NCI-H187 treated with DMSO at 0.1 percent for 48 hours (cell line): ENCODE measurements at places on chromosomes 6 and 20.

- DNase-seq, result no peak
These were observed 128.7 kb upstream of the TSHZ2 start for GRCh38 chr20:52843425-52843824.

GRCh38 chr20:16113736-16114135, 459.5 kb downstream of the KIF16B start:
- DNase-seq, result no peak

- no peak for DNase-seq
These were observed 29.6 kb upstream of the EDN1 start for GRCh38 chr6:12260458-12261093.

GRCh38 chr20:19009081-19009688, 195.6 kb downstream of the SCP2D1 start:
- no peak for DNase-seq

DNA sequence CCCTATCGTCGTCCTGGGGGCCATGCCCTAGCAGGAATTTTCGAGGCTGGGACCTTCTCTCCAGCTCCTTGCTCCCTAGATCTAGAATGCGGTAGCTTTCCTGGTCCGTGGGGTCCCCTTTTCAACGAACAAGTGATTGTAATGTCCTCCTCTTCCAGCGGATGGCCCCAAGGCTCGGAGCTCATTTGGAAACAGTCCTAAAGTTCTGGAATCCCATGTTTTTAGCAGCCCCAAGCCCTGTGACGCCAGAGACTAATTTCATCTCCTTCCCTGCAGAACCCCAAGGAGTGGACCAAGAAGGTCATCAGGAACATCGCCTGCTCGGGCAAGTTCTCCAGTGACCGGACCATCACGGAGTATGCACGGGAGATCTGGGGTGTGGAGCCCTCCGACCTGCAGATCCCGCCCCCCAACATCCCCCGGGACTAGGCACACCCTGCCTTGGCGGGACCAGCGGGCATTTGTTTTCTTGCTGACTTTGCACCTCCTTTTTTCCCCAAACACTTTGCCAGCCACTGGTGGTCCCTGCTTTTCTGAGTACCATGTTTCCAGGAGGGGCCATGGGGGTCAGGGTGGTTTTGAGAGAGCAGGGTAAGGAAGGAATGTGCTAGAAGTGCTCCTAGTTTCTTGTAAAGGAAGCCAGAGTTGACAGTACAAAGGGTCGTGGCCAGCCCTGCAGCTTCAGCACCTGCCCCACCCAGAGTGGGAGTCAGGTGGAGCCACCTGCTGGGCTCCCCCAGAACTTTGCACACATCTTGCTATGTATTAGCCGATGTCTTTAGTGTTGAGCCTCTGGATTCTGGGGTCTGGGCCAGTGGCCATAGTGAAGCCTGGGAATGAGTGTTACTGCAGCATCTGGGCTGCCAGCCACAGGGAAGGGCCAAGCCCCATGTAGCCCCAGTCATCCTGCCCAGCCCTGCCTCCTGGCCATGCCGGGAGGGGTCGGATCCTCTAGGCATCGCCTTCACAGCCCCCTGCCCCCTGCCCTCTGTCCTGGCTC, 48.5 kb downstream of the PYGB start:
- no peak for DNase-seq

GRCh38 chr6:95294043-95294442, 283.3 kb upstream of the MANEA start:
- DNase-seq, result no peak

- no peak for DNase-seq
These were observed 21.2 kb upstream of the ADIG start for GRCh38 chr20:38559764-38560163.

DNA sequence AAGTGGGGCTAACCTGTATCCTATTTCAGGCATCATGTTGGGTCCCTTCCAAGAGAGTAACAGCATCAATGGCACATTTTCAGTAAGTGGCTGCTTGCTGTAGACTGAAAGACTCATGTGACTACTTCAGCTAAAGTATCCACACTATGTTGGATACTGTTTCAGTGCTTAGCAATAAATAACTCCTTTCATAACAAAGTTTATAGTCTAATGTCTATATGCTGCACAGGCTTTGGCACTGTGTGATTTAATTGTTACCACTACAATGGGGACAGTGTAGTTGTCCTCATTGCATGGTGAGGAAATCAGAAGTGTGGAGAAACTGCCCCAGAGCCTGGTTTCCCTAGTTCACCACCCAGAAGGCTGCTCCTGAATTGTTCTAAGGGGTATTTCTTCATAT, 318.0 kb upstream of the PTCHD4 start:
- no peak for DNase-seq

GRCh38 chr6:90294614-90294988, 2.0 kb downstream of the BACH2 start:
- no peak for DNase-seq

GRCh38 chr6:158255275-158255988, 56.8 kb upstream of the TULP4 start:
- no peak for DNase-seq

DNA sequence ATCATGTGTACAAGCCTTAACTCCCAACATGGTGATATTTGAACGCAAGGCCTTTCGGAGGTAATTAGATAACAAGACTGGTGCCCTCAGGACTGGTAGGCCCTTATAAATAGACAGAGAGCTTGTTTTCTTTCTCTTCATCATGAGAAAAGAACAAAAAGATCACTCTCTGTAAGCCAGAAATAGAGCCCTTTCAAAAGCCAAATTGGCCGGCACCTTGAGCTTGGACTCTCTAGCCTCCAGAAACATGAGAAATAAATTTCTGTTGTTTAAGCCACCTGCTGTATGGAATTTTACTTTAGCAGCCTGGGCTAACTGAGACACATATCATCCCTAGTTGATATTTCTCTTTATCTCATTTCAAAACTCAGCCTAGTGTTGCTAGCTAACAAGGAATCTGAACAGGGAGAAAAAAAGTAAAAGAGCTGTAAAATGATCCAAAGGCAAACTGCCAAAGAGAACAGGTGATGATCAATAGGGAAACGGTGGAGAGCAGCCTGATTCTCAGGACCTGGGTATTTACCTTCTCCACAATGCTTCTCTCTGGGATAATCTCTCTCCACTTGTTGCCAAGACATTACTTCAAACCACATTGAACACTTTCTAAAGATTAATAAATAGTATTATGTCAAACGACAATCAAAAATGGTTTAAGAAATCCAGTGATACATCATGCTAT, 6.1 kb downstream of the COL21A1 start:
- no peak for DNase-seq

DNA sequence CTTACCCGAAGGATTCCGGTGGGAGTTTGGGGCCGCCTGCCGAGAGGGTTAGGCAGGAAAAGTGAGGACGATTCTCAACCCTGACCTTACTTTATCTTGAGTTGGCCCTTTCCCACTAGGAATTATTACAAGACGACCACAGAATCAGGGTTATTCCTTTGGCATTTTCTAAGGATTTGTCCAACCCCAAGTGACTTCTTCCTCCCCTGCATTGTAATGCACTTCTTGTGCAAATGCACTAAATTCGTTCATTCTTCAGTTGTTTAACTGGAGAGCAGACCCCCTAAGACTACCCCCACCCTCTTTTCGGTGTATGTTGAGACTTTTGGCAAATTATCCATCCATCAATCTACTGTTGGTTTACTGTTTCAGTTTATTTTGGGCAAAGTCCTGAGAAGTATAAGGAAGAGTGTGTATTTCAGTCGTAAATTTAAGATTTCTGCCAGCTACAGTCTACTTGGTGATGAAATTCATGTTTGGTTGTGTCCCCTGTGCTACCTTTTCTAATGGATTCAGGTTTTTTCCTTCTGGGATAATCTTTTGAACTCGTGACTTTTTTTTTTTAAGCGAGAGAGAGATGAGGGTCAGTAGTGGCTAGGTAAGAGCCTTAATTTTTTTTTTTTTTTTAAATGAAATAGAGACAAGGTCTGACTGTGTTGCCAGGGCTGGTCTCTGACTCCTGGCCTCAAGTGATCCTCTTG, 611 bp upstream of the TMEM217 start:
- no peak for DNase-seq

- DNase-seq, result no peak
These were observed 551.3 kb upstream of the CDH4 start for GRCh38 chr20:60700728-60701127.

DNA sequence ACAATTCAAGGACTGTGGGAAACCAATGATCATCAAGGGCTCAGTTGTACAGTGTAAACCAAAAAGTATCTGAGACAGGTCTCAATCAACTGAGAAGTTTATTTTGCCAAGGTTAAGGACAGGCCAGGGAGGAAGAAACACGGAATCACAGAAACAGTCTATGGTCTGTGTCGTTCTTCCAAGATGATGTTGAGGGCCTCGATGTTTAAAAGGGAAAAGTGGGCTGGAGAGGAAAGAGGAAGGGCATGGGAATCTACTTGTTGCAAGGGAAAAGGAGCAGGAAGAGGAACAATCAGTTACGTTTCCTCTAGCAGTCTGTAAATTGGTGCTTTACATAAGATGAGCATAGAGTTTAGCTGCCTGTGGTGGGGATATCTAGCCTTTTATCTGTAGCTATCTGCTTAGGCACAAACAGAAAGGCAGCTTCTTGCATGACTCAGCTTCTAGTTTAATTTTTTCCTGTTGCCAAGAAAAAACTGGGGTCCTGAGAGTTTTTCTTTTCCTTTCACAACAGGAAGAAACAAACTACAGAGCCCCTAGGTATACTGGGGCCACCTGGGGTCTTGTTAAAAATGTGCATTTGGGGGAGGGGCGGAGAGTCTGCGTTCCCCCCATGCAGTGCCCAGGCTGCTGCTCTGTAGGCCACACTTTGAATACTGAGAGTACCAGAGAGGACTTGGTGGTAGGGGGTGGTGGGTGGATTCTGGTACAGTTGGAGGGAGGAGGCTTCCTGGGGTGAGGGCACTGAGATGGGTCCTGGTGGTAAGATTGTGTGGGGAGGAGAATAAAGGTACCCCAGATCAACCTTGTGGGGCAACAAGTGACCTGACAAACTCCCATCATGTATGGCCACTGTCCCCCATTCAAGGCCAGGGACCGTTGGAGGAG, 35.3 kb upstream of the EZR start:
- DNase-seq, result no peak

DNA sequence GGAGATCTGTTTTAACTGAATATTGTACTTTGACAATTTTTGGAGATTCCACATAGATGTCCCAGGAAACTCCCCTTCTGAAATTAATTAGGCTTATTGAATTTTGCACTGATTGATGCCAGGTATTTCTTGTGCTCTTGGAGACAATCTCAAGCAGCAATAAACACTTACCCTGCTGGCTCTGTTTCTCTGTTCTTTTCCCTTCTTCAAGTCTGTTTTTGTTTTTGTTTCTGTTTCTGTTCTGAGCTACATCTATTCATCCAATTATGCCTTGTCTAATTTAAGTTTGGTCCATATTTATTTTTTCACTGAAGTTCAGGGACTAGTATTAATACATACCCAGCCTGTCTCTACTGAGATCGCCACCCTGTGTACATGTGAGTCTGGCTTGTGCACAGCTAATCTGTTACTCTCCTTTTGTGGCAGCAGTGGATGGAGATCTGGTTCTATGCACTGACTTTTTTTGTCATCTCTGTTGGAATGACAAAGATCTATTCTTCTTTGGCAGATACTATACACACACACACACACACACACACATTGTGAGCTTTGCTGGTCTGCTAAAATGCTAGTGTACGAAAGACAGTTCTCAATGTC, 51.9 kb downstream of the IL22RA2 start:
- DNase-seq, result no peak

- no peak for DNase-seq
These were observed 587 bp downstream of the IP6K3 start for GRCh38 chr6:33746036-33746600.

- no peak for DNase-seq
These were observed 125.9 kb downstream of the ATXN1 start for GRCh38 chr6:16635291-16635809.

GRCh38 chr20:33578510-33578909, 83.6 kb upstream of the C20orf144 start:
- DNase-seq, result no peak

GRCh38 chr20:60921022-60921622, 330.9 kb upstream of the CDH4 start:
- DNase-seq, result no peak

DNA sequence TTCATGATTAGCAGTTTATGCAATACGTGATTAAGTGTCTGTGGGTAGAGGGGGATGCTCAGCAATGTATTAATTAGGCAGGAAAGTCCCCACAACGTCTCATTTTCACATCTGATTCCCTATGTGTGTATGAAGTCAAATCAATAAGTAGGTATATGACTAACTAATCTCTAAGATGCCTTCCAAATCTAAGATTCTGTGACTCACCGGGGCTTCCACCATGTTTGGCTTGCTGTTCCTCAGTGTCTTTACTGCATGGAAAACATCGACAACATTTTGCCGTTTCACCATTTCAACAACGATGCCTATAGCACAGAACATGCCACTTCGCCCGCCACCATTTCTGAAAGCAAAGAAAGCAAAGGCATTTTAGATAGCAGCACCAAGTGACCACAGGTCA, 72.0 kb upstream of the THEMIS start:
- DNase-seq, result no peak

DNA sequence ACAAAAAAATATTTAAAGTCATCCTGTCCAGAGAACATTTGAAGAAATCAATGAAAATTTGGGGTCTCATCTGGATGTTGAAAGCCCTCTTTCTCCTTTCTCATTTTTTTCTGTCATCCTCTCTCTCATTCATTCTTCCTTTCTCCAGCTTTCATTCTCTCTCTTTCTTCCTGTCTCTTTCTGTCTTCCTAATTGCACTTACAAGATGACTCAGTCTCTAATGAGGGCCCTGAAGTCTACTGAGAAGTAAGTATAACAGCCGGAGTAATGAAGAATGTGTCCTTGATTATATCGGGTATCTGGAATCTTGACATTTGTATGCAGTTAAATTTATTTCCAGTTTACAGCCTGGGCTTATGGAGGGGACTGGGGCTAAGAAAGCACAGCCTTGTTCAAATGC, 232.2 kb upstream of the SULF2 start:
- no peak for DNase-seq

DNA sequence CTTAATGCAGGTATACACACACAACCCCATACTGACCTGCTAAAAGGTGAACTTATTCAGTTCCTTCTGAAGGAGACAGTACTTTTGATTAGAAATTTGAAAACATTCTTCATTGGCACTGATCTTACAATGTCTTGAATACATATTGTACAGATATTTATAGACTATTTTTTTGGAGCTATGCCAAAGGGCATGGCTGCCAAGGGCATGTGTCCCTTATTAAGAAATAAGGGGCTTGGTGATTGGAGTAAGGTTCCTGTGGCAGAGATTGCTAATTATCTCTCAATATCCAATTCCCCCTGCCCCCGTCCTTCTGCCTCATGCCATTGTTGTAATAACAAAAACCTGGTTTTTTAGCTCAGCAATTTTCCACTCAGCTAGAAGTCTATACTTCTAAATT, 355.9 kb downstream of the FARS2 start:
- DNase-seq, result no peak

- no peak for DNase-seq
These were observed 14.3 kb upstream of the NCOA3 start for GRCh38 chr20:47487175-47487917.

- no peak for DNase-seq
These were observed 20.3 kb upstream of the TENT5A start for GRCh38 chr6:81772741-81773140.
